ENCODE measurements at places on chromosomes 3 and 15. TPM values are rescaled to one million over a fixed set of nuclear protein-coding genes. Genes with fewer than 3 reads are reported as not detected.
A peak's percentile ranks its signal among the peaks of the same experiment; 100 is the strongest.

- DNase-seq: no peak
These were observed 20.5 kb downstream of the SIDT1 start for GRCh38 chr3:113552851-113553250.

DNA sequence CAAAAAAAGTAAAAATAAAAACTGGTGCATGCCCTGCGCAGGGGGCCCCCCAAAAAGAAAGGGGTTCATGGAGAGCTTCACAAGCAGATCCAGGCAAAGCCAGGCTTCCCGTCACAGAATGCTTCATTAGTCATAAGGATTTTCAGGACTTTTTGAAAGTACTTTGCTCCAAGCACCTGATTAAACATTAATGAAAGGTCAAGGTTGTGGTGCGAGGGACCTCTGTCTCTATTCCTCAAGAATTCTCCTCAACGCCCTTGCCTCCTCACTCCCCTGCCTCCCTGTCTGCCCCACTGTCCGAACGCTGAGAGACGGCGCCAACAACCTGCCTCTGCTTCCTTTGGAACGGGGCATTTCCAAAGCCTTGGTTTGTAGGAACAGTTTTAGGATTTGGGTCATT is 240.1 kb upstream of the IGF1R start:
- DNase-seq: no peak

DNA sequence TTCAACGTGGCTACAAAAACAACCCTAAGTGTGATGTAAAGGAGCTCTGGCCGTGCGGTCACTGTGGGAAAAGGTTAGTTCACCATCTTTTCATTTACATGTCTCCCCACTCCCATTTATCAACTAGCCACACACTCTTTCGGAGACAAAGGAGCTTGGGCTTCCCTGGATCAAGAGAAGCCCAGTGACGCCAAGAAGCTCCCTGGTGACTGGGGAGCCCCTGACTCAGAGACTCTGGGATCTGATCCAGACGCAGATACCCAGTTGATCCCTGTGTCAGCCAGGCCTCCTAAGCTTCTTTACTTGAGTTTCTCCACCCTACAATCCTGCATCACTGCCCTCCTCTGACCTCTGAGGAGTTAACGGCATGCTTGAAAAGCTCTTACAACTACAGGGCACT is 43.9 kb downstream of the HEG1 start:
- DNase-seq: no peak

DNA sequence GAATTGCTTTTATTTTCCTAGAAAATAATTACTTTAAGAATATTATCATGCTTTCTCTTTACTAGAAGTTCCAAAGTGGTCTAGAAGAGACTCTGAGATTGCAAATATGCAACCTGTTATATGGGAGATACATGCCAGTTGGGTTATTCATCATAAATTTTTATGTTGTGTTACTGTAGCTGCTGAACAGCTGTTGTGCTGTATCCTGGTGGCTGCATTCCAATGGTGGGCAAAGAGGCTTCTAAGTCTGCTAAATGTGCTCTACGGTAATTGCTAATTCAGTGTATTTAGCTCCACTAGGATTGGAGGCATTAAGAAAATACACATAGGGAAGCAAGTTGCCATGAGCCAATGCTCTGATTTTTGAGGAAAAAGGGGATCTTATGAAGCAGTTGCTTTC is 409.0 kb downstream of the TUSC7 start:
- DNase-seq: no peak

DNA sequence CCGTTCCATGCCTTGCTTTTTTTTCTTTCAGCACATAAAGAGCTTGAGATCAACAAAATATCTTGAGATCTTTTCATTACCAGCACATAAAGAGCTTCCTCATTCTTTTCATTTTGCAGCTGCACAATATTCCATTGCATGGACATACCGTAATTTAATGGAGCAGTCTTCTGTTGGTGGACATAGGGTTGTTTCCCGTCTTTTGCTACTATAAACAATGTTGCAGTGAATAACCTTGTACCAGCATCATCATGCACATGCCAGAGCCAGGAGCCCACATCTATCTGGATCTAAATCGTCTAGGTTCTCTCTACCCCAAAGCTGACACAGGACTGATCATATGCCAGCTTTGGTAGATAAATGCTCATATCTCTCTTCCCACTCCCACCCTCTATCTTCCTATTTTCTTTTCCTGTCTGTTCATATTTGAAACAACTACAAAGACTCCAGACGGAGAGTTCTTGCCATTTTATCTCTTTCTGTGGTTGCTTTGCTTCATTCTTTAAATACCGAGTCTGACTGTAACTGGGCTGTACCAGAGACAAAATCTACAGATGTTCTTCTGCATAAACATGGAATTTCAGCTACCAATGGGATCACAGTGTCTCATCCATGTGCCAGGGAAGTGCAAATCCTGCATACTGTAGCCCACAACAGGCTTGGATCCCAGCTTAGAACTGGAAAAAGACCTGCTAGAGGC is 47.1 kb upstream of the AKAP13 start:
- no peak for DNase-seq

- DNase-seq: peak; percentile 82
These were observed 160.5 kb downstream of the CHSY1 start for GRCh38 chr15:101091080-101092017.

DNA sequence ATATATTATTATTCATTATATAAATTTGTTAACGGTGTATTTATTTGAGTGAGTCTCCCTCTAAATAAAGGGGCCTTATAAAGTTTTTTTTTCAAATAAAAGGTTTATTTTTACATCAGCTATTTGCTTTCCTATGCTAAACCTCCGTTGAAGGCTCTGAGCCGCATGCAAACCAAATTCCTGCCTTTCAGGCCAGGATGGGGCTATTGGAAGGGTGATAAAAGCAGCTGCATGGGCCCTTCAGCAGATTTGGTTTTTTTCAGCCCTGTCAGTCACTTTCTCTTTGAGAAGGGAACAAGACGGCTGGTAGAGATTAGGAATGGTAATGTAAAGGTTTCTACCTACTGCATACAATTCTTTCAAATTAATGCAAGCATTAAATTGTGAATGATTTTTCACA is 244.2 kb downstream of the WNT5A start:
- DNase-seq: no peak

DNA sequence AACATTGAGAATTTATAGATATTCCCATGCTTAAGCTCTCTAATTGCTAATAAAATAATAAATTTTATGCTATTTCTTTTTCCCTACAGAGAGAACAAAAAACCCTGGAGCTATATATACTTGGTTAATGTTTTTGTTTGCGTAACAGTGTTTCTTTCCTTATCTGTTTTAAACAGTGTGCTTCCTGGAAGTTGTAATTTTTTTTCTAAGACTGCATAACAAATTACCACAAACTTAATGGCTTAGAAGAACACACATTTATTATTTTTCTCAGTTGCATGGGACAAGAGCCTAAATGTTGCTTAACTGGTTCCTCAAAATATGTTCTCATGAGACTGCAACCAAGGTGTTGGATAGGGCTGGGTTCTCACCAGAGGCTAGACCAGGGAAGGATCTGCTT is 49.7 kb upstream of the DPH6 start:
- DNase-seq: no peak

GRCh38 chr15:41921639-41922038 is 27.8 kb upstream of the SPTBN5 start:
- DNase-seq: no peak

GRCh38 chr3:152360966-152361365 is 92.2 kb downstream of the MBNL1 start:
- DNase-seq: no peak

- DNase-seq: no peak
These were observed 789.0 kb upstream of the ROBO1 start for GRCh38 chr3:80556763-80557162.

DNA sequence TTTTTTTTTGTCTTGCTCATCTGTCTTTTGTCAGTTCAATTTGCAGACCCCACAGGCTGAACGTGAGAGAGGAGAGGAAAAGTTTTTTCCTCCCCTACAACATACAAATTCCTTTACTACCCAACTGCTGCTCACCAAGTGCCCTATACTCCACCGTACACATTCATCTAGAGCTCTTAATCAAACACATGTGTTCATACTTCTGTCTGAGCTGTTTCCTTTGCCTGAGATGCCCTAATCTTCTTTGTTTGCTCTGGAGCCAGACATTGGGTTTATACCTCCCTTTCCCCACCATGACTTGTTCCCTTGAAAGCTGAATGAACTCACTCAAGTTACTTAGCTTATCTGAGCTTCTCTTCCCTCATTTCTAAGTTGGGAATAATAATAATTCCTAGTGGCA is 122.7 kb upstream of the RASGRP1 start:
- no peak for DNase-seq

LMOD3 gene
- 33.1 TPM for total RNA-seq

ECE2 gene
- not detected for total RNA-seq

ZNF770 gene
- total RNA-seq: 17.6 TPM

GOLGA6C gene
- not detected for total RNA-seq
